ENCODE measurements at places on chromosomes 2 and 18.

DNA sequence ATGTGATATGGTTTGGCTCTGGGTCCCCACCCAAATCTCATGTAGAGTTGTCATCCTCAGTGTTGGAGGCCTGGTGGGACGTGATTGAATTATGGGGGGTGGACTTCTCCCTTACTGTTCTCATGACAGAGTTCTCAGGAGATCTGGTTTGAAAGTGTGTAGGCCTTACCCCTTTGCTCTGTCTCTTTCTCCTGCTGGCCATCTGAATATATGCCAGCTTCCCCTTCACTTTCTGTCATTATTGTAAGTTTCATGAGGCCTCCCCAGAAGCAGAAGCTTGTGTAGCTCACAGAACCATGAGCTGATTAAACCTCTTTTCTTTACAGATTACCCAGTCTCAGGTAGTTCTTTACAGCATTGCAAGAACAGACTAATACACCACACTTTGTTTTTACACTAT lies 222.3 kb downstream of the DOK6 start:
- no peak for DNase-seq

GRCh38 chr2:6352906-6353515 lies 512.7 kb downstream of the CMPK2 start:
- DNase-seq = peak; percentile 42

- no peak for DNase-seq
Observed at GRCh38 chr2:160141419-160141818, 58.7 kb downstream of the ITGB6 start.

DNA sequence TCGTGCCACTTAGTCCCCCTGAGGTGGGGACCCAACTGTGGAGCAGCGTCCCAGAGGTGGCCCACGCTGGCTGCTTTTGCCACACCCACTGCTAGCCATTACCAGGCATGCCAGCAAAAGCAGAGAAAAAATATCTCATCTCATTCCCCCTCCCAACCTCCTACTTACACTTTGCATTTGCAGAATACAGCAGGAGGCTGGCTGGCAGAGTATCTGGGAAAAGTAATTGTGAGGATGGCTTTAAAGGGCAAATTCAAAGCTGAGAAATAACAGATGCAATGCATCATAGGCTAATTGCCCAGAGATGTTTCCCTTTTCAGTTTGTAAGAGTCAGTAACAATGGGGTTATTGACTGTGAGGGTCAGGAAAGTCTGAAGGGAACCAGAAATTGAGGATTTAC lies 438.1 kb upstream of the DSEL start:
- DNase-seq = no peak

GRCh38 chr2:239991689-239992314 lies 33.3 kb downstream of the NDUFA10 start:
- DNase-seq = peak; percentile 28

- no peak for DNase-seq
Observed at GRCh38 chr18:1014951-1015624, 110.4 kb downstream of the ADCYAP1 start.

- DNase-seq = no peak
Observed at GRCh38 chr2:229485857-229486256, 214.8 kb upstream of the PID1 start.

GRCh38 chr2:240685771-240686371 lies 3.2 kb upstream of the AQP12B start:
- DNase-seq = no peak

DNA sequence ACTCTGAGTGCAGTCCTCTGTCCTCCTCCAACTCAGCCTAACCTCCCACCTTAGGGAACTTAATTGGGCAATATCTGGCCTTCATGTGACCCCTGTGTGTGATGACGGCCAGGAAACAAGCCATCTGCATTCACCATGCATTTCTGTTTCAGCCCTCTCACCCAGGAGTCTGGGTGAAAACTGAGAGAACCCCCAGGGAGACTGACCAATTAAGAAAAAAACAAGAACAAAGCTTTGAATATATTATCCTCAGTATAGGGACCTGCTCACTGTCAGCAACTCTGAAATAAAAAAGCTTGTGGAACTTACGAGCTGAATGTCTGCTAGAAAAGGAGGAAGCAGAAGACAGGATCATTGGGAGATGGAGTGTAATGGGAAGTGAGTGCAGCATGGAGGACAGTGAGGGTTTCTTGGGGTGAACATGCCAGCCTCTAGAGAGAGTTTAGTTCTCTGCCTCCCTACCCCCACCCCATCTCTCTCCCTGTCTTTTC lies 9.5 kb downstream of the MAPRE2 start:
- no peak for DNase-seq

DNA sequence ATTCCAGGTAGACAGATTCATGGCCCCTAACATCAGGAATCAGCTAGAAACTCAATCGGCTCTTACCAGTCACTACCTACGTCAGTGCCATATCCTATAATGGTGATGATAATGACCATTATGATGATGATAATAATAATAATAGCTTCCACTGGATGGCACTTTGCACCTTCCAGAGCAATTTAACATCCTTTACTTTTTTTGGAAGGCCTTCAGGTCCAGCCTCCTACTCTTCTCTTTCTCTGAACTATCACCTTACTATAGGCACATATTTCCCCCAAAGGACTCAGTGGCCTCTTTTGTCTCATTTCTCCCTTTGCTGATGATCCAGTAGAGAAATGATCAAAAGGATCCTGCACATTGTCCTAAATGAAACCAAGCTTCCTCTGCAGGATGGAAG lies 56.0 kb downstream of the BCL11A start:
- DNase-seq = no peak

DNA sequence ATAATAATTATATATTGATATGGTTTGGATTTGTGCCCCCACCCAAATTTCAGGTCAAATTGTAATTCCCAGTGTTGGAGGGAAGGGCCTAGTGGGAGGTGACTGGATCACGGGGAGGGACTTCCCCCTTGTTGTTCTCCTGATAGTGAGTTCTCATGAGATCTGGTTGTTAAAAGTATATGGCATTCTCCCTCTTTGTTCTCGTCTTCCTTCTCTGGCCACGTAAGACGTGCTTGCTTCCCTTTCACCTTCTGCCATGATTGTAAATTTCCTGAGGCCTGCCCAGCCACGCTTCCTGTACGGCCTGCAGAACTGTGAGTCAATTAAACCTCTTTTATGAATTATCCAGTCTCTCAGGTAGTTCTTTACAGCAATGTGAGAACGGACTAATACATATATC lies 88.3 kb downstream of the ROCK2 start:
- no peak for DNase-seq

- DNase-seq = no peak
Observed at GRCh38 chr2:66846887-66847286, 412.0 kb downstream of the MEIS1 start.

GRCh38 chr2:233928594-233929351 lies 11.6 kb downstream of the TRPM8 start:
- peak; percentile 14 for DNase-seq

- no peak for DNase-seq
Observed at GRCh38 chr2:15834381-15835031, 105.8 kb upstream of the MYCN start.

DNA sequence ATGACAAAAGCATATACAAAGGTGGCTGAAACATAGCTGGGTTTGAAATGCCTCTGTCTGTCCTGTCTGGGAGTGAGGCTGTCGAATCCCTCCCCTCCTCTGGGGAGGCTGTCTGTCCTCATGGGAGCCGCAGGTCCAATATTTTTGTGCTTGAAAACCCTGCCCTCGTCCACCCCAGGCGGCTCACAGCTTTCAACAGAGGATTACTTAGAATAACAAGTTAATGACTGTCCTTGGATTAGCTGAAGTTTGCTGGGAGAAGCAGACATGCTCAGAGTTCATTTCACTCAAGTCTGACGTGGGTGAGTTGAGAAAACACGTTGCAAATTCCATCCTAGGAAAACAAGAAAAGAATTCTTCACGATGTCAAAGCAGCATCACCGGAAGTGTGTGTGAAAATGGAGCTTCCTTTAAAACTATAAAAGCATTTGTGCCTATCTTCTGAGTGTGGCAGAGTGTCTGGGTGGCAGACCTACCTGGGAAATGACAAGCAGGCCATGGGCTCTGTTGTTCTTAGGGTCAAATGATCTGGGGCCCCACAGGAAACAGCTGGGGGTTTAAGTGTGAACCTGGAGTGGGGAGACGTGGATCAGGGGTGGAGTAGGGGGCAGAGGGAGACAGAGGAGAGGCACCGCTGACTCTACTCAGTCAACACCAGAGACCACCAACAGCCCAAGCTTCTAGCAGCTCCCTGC lies 77.1 kb downstream of the DDX1 start:
- DNase-seq = no peak

GRCh38 chr2:88053296-88053695 lies 2.3 kb downstream of the KRCC1 start:
- no peak for DNase-seq

DNA sequence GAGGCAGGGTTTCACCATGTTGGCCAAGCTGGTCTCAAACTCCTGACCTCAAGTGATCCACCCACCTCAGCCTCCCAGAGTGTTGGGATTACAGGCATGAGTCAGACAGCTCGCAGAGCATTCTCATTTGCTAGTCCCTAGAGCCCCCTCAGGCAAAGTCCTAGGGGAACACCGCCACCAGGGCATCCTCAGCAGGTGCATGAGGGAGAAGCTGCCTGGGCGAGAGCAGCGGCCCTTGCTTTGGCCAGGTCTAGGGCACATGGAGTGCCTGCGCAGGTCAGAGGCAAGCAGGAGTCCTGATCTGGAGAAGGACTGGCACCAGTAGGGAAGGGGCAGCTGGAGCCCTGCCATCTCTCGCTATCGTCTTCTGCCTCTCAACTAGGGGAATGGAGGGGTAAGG lies 32.4 kb downstream of the NGEF start:
- no peak for DNase-seq

Measured in NCI-H345 (cell line).